ENCODE measurements at places on chromosomes 4 and X.

DNA sequence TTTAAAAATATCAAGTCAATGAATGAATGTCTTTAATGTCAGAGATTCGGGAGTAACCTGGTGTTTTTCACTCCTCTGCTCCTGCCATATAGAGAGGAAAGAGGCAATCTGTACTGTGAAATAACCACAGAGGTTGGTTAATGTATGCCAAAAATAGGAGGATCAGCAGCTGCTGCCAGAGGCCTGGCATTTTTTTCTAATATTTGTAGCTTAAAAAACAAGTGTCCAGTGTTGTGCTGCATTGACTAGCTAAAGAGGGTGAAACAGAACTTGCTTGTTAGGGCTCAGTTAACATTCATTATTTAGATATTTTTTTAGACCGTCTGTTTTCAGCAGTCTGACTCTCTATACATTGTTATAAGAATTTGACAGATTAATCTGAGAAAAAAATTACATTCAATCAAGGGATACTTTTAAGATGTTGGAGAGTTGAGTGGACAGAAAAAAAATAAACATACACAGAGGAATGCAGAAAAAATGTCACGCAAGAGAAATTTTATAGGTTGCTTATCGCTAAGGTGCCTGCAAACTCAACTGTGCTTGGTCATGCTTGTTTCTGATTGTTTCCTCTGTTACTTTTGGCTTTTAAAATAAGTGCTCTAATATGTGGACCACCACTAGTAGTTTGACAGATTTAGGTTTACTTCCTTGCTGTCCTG lies 392.3 kb upstream of the GALNT7 start:
- no peak for DNase-seq

GRCh38 chr4:76326515-76326914 lies 20.0 kb downstream of the STBD1 start:
- no peak for DNase-seq

DNA sequence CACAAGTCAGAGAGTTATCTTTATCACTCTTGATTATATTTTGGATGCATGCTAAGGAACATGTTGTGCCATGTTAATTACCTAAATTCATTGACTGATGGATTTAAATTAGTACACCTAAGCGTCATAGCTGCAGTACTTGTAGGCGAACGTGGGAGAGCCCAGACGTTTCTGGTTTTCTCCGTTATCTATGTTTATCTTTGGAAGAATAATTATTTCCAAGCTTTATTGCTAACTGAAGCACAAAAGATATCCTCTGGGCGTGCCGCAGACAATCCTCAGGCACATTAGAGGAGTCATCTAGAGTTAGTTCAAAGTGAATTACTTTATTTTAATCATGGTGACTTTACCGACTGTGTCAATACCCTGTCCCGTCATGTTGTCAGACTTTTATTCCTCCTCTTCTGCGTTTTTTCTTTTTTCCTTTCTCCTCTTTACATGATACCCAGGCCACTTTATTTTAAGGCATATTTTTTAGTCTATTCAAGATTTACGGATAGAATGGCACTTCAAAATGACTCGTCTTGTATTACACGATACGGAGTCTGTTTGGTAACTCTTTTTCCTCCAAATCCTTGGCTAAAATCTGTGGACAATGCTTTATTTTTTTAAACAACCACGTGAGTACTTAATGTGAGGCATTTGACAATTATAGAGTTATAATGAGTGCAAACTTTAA lies 632.0 kb upstream of the TENM3 start:
- no peak for DNase-seq

GRCh38 chr4:185911556-185912064 lies 99.6 kb upstream of the SORBS2 start:
- no peak for DNase-seq

DNA sequence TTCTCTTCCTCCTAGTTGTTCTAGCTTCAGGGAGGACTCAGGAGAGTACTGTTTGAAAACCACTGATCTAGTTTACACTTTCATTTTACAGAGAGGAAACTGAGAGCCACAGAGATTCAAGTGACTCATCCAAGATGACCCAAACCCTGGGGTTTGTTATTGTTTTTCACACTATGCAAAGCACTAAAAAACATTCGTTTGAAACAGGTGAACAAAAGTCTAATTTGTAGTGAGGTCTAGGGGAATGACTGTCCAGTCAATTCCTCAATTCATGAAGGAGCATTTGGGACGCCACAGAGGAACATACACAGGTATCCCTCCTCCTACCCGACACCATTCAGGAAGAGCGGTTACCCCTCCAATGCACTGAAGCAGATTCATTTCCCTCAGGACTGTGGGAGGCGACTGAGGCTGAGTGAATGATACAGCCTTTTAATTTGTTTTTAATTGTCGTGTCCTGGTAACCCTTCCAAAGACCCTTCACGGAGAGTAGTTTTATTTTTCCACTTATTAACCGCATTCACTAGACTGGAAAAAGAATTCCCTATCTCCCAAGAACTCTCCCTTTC lies 30.3 kb downstream of the TLR10 start:
- DNase-seq, result no peak

Data from esophagus squamous epithelium (tissue), 5 donors.